ENCODE measurements at places on chromosomes 4 and X. TPM values are rescaled to one million over a fixed set of nuclear protein-coding genes. Genes with fewer than 3 reads are reported as not detected.

GRCh38 chrX:55908661-55909212 is 191.2 kb downstream of the RRAGB start:
- DNase-seq: peak; percentile 36

Gene CENPE
- total RNA-seq: 44.7 TPM

Gene PASD1
- not detected for total RNA-seq

GRCh38 chr4:91914176-91914804 is 389.5 kb upstream of the GRID2 start:
- DNase-seq: no peak

Gene GRIA3
- total RNA-seq: 0.54 TPM

GRCh38 chr4:186904101-186904500 is 180.4 kb upstream of the FAT1 start:
- no peak for DNase-seq

Gene PSMD10
- 32.1 TPM for total RNA-seq

- no peak for DNase-seq
These were observed 23.3 kb upstream of the LNX1 start for GRCh38 chr4:53614591-53614990.

DNA sequence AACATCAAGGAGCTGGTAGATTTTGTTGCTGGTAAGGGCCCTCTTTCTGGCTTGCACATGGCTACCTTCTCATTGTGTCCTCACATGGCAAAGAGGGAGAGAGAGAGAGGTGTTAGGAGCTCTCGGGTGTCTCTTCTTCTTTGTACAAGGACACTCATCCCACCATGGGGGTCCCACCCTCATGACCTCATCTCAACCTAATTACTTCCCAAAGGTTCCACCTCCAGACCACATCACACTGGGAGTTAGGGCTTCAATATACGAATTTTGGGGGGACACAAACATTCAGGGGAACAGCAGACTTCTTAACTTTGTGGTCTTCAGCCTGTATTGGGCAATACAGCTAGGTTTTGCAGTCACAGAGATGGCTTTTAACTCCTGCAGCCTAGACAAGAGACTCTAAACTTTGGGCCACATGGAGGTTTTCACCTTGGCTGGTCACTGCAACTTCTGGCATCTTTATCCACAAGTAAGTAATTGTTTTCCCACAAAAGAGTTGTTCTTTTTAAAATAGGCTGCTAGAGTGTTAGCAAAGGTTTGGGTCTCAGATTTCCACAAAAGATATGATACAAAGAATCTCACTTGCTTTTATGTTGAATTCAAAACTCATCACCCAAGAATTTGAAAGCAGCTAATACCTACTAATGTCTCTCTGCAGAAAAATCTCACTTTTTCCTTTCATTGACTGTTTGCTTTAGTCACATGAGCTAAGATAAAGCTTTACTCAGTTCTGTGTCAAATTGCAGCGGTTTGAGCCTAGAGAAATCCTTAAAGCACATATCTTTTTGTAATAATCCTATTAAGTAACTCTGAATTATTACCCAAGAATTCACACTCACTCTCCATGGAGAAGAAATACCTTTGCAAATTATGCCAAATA is 39.6 kb upstream of the BBS12 start:
- no peak for DNase-seq

GRCh38 chr4:176794151-176794550 is 1.4 kb upstream of the VEGFC start:
- DNase-seq: no peak

DNA sequence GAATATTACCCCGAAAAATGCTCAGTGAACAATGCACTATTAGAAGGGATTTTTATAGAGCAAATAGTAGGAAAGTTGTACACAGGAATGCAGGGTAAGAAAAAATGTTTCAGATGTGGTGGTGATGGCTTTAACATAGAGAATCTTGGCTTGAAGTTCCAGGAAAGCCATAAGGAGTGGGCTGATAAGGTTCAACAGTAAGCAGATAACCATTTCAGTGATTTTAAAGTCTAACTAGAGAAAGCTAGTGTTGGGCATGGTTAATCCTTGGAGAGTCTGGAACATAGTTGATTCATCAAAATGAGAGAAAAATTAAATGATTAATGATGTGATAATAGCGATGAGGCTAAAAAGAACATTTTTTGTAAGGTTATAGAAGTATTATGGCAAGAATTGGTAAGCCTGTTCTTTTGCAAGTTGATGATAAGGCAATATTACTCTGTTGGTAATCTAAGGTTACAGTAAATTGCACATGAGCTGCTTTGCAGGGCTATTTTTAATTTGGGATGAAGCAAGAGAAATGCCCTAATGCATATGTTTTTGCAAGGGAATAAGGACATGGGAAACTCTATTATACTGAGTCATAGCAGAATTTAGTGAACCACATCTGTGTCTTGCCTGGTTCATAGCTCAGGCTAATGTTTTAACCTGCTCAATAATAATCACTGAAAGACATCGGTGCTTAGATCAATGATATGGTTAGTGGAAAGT is 44.3 kb downstream of the GALNTL6 start:
- DNase-seq: no peak

DNA sequence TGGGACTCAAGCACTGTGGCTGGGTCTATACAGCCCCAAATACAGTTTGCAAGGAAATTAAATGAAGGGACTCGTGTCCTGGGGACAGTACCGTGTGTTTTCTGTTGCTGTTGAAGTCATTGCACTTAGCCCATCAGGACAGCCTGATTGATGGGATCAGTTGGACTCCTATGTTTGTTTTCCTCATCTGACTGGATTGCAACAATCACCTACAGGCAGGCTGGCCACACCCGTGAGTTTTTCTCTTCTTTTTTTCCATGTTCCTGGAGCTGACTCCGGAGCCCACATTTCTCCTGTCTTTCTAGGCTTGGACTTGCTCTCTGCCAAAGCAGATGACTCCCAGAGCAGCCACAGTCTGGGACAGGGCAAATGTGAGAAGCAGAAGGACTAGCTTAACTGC is 38.1 kb downstream of the RTL9 start:
- DNase-seq: no peak

- DNase-seq: no peak
These were observed 55.7 kb upstream of the MMAA start for GRCh38 chr4:145563293-145563985.

GRCh38 chr4:89534356-89534755 is 226.8 kb upstream of the GPRIN3 start:
- DNase-seq: no peak

DNA sequence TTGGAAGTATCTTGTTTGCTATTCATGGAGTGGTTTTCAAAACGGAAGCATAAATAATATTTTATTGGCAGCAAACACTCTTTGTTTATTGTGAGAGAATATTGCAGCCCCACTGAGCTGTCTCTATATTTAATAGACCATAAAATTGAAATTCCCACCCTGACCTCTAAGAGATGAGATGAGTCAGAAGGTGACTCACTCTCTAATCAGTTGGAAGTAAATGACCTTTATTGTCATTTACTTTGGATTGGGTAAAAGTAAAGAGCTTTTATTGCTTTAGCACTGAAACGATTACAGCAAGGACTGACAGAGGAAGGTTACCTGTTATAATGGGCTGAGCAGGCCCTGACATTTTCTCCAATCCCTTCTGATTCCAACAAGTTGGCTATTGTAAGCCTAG is 55.0 kb downstream of the SYTL5 start:
- no peak for DNase-seq

Gene MFAP3L
- total RNA-seq: 1.6 TPM

Gene CHM
- 18.0 TPM for total RNA-seq

- DNase-seq: no peak
These were observed 150.1 kb downstream of the HNRNPD start for GRCh38 chr4:82223715-82224114.

- no peak for DNase-seq
These were observed 7.0 kb downstream of the AMMECR1 start for GRCh38 chrX:110310896-110311295.

DNA sequence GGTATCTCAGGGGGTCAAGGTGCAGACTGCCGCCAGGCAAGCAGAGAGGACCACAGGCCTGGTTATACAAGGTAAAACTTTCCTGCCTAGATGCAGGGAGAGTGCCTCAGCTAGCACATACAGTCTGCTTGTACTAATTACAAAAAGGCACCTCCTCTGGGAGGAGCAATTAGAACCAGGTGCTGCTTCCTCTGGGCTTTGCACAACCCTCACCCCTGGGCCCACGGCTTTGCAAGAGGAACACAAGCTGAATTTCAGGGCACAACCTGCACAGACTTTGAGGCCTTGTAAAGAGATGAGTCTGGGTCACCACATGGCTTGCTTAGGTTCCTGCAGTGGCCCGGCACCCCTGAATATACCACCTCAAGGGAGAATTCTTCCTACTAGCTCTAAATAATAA is 9.2 kb upstream of the CITED1 start:
- DNase-seq: no peak

- DNase-seq: no peak
These were observed 154.0 kb upstream of the AADAT start for GRCh38 chr4:170243662-170244288.

Gene TMEM154
- total RNA-seq: 21.9 TPM

Gene SPANXC
- not detected for total RNA-seq

GRCh38 chrX:128599632-128600031 is 547.4 kb upstream of the ACTRT1 start:
- DNase-seq: no peak

DNA sequence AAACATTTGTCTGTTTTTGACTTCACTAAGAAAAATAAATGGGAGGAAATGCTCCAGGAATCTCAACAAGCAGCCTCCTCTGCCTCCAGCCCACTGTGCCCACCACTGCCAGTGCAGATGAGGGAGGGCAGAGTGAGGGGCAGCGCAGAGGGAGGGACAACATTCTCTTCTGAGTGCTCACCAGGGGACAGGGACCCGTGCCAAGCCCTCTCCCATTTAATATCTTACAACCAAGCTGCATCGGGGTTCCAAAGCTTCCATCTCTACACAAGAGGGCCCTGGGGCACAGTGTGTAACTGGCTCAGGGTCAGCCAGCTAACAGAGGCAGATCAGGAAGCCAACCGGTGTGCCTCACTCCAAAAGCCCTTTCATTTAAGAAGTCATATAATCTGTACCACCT is 120.4 kb downstream of the NSUN7 start:
- DNase-seq: no peak

DNA sequence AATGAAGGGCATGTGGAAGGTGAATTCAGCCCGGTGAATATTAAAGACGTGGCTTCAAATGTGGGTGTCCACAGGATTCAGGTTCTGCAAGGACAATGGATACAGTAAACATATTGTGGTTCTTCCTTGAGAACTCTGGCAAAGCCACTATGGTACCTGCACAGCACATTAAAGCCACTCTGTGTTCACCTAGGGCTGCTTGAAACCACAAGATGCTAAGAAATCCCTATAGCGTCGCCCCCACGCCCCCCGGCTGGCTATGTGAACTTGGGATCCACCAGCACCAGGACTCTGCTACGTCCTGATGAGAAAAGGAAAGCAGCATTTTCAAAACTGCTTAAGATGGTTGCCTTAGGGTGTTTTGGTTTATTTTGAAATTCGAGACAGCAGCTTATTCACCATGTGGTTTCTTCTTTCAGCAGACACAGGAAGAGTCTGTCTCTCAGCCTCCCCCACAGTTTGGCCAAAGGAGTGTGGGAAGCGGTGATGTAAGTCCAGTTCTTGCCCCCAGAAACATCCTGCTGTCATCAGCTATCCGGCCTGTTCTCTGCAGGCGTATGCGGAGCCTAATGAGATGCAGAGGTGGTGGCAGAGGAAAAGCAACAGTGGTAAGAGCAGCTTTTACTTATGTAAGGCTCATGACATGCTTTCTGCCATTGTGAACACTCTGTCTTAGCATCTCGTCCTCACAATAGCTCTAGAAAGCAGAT is 111.5 kb downstream of the AFAP1 start:
- peak; percentile 42 for DNase-seq

Gene DIPK2B
- total RNA-seq: not detected

Gene CPE
- not detected for total RNA-seq

- no peak for DNase-seq
These were observed 3.1 kb downstream of the MTMR1 start for GRCh38 chrX:150696331-150696730.

DNA sequence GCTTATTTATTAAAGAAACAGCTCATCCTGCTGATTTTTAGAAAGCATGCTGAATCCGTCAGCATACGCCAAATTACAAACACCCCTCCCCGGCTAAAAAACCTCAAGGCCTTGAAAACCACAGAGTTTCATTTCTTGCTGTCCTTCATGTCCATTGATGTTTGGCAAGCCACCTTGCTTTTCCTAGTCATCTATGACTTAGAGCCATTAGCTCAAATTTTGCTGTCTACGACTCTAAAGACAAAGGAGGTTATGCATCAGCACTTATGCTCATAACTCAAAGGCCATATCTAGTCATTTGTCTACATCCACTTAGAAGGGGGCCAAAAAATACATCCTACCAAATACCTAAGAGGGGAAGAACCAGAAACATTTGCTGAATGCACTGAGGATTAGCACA is 925.1 kb downstream of the PCDH7 start:
- DNase-seq: no peak

- DNase-seq: no peak
These were observed 71.0 kb downstream of the UCHL1 start for GRCh38 chr4:41327770-41328169.

GRCh38 chr4:88158038-88158488 is 376 bp downstream of the ABCG2 start:
- DNase-seq: no peak

Gene ALAS2
- not detected for total RNA-seq

- DNase-seq: no peak
These were observed 7.0 kb downstream of the PCDH10 start for GRCh38 chr4:133156096-133156495.

GRCh38 chr4:76965866-76966579 is 16.5 kb downstream of the SEPTIN11 start:
- no peak for DNase-seq

GRCh38 chr4:76035141-76035540 is 729 bp downstream of the CXCL11 start:
- DNase-seq: no peak

Gene TMPRSS11B
- not detected for total RNA-seq

Gene PCYT1B
- total RNA-seq: 0.17 TPM

Gene C1QTNF7
- total RNA-seq: not detected

Gene DRP2
- 0.91 TPM for total RNA-seq

DNA sequence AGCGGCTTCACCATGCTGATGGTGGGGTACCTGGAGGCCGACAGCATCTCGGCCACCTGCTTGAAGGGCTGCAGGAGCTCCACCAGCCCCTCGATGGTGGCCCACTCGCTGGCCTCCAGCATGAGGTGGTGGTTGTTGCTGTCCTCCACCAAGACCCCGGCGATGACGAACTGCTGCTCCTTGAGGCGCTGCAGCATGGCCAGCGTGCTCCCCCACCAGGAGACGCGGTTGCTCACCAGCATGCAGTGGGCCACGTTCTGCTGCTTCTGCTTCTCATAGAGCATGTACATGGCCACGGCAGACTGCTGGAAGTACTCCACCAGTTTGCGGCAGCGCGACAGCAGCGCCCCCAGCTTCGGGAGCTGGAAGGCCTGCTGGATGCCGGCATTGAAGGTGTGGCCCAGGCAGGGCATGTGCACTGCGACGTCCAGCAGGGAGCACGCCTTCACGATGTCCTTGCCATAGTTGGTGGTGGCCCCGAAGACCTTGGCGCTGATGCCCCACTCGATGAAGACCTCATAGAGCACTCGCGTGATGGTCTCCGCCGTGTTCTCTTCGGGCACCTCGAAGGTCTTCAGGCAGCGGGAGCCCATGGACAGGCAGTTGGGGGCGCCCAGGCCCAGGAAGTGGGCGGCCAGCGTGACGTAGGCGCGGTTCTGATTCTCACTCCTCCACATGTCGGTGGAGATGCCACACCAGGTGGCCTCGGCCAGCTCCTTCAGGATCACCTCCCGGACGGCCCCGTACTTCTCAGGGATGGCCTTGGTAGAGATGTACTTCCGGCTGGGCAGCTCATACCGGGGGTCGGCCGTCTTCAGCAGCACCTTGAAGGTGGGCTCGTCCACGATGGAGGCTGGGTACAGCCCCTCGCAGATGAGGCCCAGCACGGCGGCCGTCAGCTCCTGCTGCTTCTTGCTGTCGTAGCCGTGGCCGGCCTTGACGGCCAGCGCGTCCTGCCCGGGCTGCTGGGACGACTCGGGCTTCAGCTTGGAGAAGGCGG is 11.0 kb downstream of the DHRSX start:
- no peak for DNase-seq
